ENCODE measurements at places on chromosomes 6 and 20.

GRCh38 chr6:70216767-70217166 is 86.1 kb downstream of the COL9A1 start:
- no peak for DNase-seq

DNA sequence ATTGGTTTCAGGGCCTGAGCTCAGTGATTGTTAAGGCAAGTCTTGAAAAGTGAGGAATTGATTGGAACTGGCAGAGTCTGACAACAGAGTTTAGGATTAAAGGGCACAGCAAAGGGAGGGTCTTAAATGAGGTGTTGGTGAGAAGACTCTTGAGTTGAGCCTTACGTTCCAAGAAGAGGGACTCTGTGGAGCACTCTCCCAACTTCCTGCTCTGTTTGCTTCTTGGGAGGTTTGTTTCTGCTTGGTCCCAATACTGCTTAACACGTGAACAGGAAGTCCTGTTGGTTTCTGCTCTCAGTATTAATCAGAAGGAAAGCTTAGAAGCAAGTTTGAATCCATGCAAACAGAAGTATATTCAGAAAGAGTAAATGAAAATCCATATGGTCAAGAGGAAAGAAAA is 15.6 kb upstream of the SYNDIG1 start:
- DNase-seq, result peak; percentile 1

DNA sequence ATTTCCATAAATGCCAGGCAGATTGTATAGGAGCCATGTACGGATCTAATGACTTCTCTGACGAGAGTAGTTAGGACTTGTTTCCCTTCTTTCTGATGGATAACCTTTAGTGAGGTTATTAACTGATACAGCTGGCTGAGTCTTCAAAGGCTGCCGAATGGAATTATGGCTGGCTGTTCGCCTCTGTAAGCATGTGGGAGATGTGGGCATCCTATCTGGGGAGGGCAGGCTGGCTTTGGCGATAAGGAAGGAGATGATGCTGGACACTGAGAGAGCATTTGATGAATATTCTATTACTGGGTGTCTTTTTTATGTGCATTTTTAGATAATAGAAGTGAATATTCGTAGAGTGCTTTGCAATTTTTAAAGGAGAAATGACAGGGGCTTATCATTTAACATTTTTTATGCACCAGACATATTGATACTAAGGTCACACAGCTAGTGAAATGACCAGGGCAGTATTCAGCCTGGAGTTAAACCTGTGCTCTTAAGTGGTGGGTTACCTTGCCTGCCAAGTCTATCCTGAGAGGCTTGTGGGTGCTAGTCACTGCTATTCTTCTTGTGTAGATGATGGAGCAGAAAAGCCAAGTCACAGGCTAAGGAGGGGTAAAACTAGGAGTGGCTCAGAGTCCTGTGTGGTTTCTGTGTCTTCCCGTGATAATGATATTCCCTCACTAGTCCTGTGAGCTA is 3.1 kb downstream of the PBOV1 start:
- no peak for DNase-seq

DNA sequence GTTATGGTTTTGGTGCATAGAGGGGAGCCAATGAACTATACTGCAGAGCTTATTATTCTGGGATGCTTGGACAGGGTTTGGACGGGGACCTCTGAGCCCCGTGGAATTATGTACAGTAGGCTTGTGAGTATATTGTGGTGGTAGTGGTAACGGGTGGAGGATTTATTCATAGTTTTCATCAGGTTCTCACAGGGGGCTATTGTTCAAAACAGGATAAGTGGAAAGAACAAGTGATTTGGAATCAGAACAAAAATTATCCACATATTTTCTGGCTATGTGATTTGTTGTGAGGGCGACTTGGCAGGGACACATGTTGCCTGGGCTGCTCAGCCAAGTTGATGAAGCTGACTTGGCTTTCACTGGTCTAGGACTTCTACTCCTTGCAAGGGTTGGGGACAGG is 64.6 kb upstream of the ELOVL5 start:
- no peak for DNase-seq

- DNase-seq, result no peak
These were observed 239.1 kb downstream of the HDGFL1 start for GRCh38 chr6:22808466-22808865.

All from suppressor macrophage treated with lipopolysaccharide for 4 hours (primary cell).